Activated T-helper 1 cell treated with anti-CD3 and anti-CD28 coated beads, Interleukin-12 subunit alpha, Interleukin-12 subunit beta, Interleukin-2, Interleukin-4 antibody, amounts not matched to agents 30 ng/mL and 10 ng/mL and 1 ng/mL, durations not matched to agents 14 hours and 24 hours and 36 hours (primary cell): ENCODE measurements at places on chromosomes 7 and 10. TPM values are rescaled to one million over a fixed set of nuclear protein-coding genes. Genes with fewer than 3 reads are reported as not detected.

DNA sequence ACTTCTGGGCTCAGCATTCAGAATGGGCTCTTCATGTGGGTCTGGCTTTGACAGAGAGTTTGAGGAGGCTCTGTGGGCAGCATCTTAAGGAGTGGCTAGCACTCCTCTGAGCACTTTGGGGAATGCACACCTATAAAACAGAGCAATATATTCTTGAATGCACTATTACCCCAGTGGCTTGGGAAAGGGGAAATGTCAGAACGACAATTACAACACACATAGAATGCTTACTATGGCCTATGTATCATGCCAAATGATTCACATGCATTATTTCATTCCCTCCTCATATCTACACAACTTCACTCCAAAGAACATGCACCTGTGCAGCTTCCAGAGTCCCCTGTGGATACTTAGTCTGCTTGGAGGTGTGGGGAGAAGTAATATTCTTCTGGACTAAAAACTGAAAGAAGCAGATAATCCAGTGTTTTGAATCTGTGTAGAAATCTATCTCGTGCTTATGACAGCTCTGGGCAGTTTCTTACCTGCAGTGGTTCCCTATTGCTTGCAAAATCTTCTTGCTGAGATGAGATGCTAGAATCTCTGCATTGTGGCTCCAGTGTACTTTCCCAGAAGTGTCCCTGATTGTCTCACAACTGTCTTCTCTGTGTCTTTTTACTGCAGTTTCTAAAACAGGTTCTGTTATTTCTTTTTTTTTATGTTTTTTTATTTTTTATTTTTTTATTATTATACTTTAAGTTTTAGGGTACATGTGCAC lies 5.5 kb upstream of the MGAM start:
- H3K4me3 ChIP-seq: no peak overlapping the region
- H3K4me1 ChIP-seq: peaks cover 5% of the 10 kb centered on the region
- no peaks in the 10 kb centered on the region for H3K36me3 ChIP-seq
- no peak for DNase-seq

- peak overlapping the region; percentile 60 for H3K4me3 ChIP-seq
- H3K4me1 ChIP-seq: peaks cover 73% of the 10 kb centered on the region
- peak overlapping the region; percentile 88 for H3K27ac ChIP-seq
- H3K36me3 ChIP-seq: peaks cover 71% of the 10 kb centered on the region
These were observed 72.8 kb downstream of the PRKCQ start for GRCh38 chr10:6507311-6507710.

DNA sequence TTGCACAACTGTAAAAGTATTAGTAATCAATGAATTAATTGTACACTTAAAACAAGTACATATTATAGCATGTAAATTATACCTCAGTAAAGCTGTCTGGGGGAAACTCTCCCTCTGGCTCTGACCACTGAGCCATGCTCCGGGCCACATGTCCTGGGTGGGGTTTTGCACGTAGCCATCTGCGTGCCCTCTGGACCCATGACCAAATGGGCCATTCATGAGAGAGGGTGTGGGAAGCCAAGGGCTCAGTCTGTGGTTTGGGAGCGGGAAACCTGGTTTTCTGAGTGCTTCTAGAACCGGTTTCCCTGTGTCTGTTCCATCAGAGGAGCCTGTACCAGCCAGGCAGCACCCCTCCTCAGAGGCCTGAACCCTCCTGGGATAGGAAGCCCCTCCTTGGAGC lies 143.2 kb downstream of the SH3PXD2A start:
- H3K27ac ChIP-seq: no peak overlapping the region
- no peak overlapping the region for H3K4me3 ChIP-seq
- peaks cover 10% of the 10 kb centered on the region for H3K4me1 ChIP-seq
- no peaks in the 10 kb centered on the region for H3K36me3 ChIP-seq

- H3K36me3 ChIP-seq: no peaks in the 10 kb centered on the region
- H3K4me1 ChIP-seq: no peaks in the 10 kb centered on the region
- no peak for DNase-seq
- no peak overlapping the region for H3K4me3 ChIP-seq
These were observed 165.4 kb downstream of the GLI3 start for GRCh38 chr7:42071372-42072261.

- no peak overlapping the region for H3K27ac ChIP-seq
- H3K27me3 ChIP-seq: no peaks in the 10 kb centered on the region
- no peak overlapping the region for H3K4me3 ChIP-seq
- H3K36me3 ChIP-seq: no peaks in the 10 kb centered on the region
- H3K4me1 ChIP-seq: no peaks in the 10 kb centered on the region
These were observed 1219.4 kb downstream of the TYW1 start for GRCh38 chr7:68216051-68216450.

DNA sequence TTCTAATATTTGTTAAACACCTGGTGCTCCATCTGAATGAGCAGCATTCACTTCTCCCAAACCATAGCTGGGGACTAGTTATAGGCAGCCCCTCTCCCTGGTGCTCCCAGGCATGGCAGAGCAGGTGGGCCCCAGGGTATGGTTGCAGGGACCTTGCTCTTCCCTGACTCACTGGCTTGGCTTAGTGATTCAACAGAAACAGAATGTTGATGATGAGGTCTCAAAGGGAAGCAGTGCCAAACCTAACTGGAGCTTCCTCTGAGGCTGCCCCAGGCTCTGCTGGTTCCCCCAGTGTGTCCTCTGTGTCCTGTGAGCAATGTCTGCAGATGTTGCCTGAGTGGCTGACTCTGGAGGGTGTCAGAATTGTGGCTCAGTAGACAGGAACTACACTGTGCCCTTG lies 3.7 kb downstream of the GPR26 start:
- no peak overlapping the region for H3K27ac ChIP-seq
- H3K4me3 ChIP-seq: no peak overlapping the region
- no peaks in the 10 kb centered on the region for H3K4me1 ChIP-seq
- DNase-seq: no peak
- H3K27me3 ChIP-seq: peaks cover 5% of the 10 kb centered on the region

DNA sequence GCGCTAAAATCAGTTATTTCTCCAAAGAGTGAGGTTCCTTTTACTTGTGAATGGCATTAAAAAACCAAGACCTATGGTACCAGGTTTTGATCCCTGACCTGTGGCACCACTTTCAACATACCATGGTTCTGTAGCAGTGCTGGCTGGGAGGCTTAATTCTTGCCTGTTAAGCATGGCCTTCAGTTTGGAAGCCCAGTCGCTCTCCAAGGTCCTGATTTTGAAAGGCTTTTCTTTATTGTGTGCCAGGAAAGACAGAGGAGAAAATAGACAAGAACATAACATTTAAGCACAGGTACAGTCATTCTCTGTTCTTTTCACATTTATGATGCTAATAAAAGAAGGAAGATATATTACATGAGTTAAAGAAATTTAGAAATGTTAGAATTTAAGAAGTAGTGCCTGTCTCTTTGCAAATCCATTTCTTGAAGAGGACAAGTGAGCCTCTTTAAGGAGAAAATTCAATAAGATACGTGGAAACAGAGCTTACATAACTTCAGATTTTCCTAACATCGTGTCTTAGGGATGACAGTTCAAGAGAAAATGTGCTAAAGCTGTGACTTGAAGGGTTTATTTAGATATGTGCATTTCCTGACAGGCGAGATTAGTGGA lies 357.6 kb downstream of the DPP6 start:
- no peaks in the 10 kb centered on the region for H3K36me3 ChIP-seq
- no peaks in the 10 kb centered on the region for H3K27me3 ChIP-seq
- H3K27ac ChIP-seq: no peak overlapping the region

DNA sequence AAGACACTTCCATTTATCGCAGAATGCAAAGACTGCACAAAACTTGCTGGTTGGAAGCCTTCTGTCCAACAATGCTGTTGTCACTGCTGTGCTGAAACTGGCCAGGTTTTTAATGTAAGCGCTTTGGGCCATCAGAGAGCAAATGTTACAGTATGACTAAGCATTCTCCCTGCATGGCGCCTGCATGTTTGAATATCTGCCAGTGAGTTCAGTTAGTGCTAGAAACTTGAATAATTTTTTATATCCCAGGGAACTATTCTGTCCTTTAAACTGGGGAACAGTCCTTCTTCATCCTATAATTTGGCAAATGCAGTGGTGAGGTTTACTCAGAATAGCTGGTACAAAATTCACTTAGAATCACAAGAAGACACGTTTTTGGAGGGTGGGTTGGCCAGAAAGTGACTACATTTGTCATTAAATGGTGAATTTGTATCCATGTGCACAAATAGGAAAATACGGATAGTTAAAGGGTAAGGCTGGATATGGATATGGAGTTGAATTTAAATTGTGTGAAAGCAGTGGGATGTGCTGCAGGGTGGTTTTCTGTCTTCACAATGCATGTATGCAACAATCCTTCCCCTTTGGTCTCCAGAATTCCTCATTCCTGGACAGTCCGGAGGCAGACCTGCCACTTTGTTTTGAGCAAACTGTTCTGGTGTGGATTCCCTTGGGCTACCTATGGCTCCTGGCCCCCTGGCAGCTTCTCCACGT lies 1.7 kb downstream of the ABCC2 start:
- no peak for DNase-seq
- peaks cover 5% of the 10 kb centered on the region for H3K4me1 ChIP-seq
- H3K27me3 ChIP-seq: peaks cover 3% of the 10 kb centered on the region
- H3K4me3 ChIP-seq: no peak overlapping the region
- no peaks in the 10 kb centered on the region for H3K36me3 ChIP-seq
- no peak overlapping the region for H3K27ac ChIP-seq

- H3K4me3 ChIP-seq: no peak overlapping the region
- peaks cover 7% of the 10 kb centered on the region for H3K36me3 ChIP-seq
- H3K27ac ChIP-seq: no peak overlapping the region
- no peak for DNase-seq
- H3K4me1 ChIP-seq: no peaks in the 10 kb centered on the region
These were observed 38.2 kb upstream of the SLC26A4 start for GRCh38 chr7:107622429-107622828.

- peaks cover 7% of the 10 kb centered on the region for H3K36me3 ChIP-seq
- no peak for DNase-seq
- H3K4me3 ChIP-seq: peak overlapping the region; percentile 87
These were observed 2.2 kb downstream of the FGFBP3 start for GRCh38 chr10:91907033-91907594.

- no peaks in the 10 kb centered on the region for H3K27me3 ChIP-seq
- H3K4me1 ChIP-seq: peaks cover 87% of the 10 kb centered on the region
- no peak overlapping the region for H3K27ac ChIP-seq
- no peak overlapping the region for H3K4me3 ChIP-seq
- peaks cover 21% of the 10 kb centered on the region for H3K36me3 ChIP-seq
These were observed 9.3 kb downstream of the OSBPL3 start for GRCh38 chr7:24970676-24971075.

DNA sequence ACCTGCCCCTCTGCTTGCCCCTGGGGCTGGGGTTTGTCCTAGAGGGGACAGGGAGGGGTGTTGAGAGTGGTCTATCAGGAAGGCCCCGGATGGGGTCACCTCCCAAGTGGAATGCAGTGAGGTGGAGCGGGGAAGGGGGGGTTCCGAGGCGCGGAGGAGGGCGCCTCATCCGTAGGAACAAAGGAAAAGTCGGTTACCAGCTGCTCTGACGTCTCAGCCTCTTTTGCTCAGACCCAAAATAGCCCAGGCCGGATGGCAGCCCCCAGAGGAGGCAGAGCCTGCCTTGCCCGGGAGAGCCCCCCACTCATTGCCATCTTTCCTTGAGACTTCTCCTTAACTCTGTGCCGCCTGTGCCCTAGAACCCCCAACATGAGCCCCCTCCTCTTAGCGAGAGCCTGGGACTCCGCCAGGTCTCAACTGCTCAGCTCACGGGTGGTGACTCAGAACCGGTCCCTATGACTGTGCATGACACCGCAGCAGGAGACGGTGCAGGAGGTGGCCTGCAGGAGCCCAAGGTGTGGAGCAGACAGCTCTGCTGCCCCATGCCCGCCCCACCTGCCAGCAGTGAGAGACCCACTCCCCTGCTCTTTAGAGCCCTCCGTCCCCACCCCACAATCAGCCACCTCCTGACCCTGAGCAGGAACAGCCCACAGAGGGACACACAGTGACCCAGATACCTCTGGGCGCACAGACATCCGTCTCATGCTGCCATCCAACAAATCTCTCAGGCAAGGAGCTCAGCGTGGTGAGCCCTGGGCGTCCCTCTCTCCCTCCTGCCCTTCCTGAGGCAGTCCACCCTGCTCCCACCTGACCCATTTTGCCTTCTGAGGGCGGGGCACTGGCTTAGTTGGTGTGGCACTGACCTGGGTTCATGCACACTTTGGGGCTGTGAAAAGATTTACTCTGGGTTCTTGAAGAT lies 13.1 kb downstream of the STX1A start:
- peaks cover 8% of the 10 kb centered on the region for H3K4me1 ChIP-seq
- no peaks in the 10 kb centered on the region for H3K27me3 ChIP-seq
- peaks cover 20% of the 10 kb centered on the region for H3K36me3 ChIP-seq
- no peak overlapping the region for H3K4me3 ChIP-seq
- no peak overlapping the region for H3K27ac ChIP-seq

DNA sequence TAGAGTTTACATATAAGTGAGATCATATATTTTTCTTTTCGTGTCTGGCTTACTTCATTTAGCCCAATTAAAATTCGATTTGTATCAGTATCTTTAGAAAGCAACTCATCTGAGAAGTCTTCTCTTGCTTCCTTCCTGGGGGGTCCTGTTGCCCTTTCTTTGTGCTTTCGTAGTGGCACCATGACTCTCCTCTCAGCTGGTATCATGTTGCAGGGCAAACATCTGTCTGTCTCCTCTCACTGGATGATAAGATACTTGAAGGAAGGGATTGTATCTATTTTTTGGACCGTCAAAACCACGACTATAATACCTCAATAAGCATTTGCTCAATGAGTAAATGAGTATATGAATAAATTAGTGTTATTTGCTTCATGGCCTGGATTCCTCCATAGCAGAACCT lies 382.5 kb upstream of the SORCS1 start:
- H3K4me1 ChIP-seq: no peaks in the 10 kb centered on the region
- H3K27me3 ChIP-seq: no peaks in the 10 kb centered on the region
- no peak for DNase-seq
- no peaks in the 10 kb centered on the region for H3K36me3 ChIP-seq
- no peak overlapping the region for H3K4me3 ChIP-seq

DNA sequence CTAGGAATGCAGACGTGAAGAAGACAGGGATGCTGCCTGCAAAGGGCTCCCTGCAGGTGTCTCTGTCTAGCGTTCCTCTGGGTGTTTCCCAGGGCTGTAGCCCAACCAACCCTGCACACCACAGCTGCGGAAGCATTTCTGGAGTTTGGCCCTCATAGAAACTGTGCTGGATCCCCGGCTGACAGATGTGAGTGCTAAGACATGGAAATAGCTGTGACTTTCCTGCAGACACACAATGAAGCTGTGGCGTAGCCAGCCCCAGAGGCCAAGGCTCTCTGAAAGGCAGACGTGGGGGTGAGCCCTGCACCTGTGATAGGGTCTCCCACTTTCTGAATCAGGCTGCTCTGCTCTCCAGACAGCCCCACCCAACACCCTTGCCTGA lies 44.8 kb downstream of the ADCYAP1R1 start:
- H3K36me3 ChIP-seq: no peaks in the 10 kb centered on the region
- no peak overlapping the region for H3K4me3 ChIP-seq
- no peaks in the 10 kb centered on the region for H3K4me1 ChIP-seq
- DNase-seq: no peak

MSMB gene
- total RNA-seq: not detected in 2 replicates

GRCh38 chr10:129369566-129369965 lies 97.5 kb upstream of the MGMT start:
- H3K36me3 ChIP-seq: no peaks in the 10 kb centered on the region
- H3K4me3 ChIP-seq: no peak overlapping the region
- no peaks in the 10 kb centered on the region for H3K4me1 ChIP-seq
- no peak for DNase-seq

CLDN15 gene
- total RNA-seq: 19.0 and 19.5 TPM in 2 replicates
